ENCODE measurements at places on chromosomes 3 and 15. TPM values are rescaled to one million over a fixed set of nuclear protein-coding genes. Genes with fewer than 3 reads are reported as not detected.

Gene FANCI
- 59.4 TPM for total RNA-seq

GRCh38 chr15:63492541-63493077 is 11.8 kb upstream of the USP3 start:
- DNase-seq: no peak

Gene SLC28A1
- not detected for total RNA-seq

Gene FGF7
- total RNA-seq: 377 TPM

Gene GHSR
- not detected for total RNA-seq

Gene GOLGA8O
- total RNA-seq: 1.1 TPM

Gene MYRIP
- total RNA-seq: under 0.01 TPM

Gene PPP2R3A
- 23.9 TPM for total RNA-seq

DNA sequence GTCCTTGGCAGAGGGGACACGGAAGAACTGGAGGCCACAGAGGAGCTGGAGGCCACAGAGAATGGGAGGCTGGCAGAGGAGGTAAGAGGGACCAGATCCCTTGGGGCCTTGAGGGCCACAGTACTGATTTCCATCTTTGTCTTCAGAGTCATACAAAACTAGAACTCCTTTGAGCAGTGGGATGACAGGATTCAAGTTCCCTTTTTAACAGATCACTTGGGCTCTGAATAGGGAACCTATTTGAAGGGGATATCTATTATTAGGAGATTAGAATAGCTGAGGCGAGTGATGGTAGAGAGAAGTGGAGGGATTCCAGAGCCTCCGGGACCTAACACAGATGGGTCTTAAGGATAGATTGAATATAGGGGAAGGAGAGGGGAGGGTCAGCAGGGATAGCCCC is 55.7 kb downstream of the OXNAD1 start:
- no peak for DNase-seq

- no peak for DNase-seq
Observed at GRCh38 chr3:7075901-7076300, 215.0 kb downstream of the GRM7 start.

DNA sequence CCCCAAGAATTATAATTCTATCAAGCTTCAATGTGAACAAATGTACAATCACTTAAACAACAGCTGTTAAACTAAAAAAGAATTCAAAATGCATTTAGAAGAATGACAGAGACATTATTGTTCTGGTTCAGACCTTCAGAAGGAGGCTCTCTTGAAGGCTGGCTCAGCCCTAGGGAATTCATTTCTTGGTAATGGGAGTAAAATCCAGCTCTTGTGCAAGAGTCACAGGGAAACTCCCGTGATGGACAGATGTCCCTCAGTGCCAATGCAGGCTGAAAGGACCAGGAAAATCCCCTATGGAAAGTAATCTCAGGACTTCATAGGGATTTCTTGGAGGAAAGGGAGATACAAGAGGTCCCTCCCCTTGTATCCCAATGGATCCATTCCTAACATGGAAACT is 149.9 kb upstream of the STT3B start:
- no peak for DNase-seq

Gene KBTBD12
- not detected for total RNA-seq

DNA sequence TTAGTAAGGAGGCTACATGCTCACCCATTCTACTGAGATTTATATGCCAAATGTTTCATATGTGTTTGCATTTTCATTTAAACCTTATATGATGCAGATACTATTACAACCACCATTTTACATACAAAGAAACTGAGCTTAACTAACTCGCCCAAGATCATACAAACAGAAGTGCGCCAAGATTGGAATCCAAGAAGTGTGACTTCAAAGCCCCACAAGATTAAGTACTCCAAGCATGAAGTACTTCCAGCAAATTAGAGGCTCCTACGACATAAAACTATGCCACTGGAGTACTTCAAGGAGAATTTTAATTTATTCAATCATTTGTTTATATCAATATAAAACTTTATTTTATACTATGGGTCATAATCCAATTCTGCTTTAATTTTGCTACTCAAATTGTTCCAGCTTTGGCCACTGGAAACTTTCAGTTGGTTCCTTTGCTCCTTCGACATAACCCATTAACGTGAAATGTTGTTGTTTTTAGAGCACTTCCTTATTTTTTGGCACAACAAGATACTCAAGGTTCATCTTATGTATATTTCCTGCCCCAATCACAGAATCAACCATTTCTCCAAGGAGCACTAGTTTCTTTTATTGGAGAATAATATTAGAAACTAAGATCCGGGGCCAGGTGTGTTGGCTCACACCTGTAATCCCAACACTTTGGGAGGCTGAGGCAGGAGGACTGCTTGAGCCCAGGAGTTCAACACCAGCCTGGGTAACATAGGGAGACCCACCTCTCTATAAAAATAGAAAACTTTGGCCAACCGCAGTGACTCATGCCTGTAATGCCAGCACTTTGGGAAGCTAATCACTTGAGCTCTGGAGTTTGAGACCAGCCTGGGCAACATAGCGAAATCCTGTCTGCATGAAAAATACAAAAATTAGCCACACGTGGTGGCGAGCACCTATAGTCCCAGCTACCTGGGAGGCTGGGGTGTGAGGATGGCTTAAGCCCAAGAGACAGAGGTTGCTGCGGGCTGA is 10.4 kb downstream of the INO80 start:
- DNase-seq: no peak

GRCh38 chr3:19931180-19931692 is 2.8 kb downstream of the EFHB start:
- no peak for DNase-seq

DNA sequence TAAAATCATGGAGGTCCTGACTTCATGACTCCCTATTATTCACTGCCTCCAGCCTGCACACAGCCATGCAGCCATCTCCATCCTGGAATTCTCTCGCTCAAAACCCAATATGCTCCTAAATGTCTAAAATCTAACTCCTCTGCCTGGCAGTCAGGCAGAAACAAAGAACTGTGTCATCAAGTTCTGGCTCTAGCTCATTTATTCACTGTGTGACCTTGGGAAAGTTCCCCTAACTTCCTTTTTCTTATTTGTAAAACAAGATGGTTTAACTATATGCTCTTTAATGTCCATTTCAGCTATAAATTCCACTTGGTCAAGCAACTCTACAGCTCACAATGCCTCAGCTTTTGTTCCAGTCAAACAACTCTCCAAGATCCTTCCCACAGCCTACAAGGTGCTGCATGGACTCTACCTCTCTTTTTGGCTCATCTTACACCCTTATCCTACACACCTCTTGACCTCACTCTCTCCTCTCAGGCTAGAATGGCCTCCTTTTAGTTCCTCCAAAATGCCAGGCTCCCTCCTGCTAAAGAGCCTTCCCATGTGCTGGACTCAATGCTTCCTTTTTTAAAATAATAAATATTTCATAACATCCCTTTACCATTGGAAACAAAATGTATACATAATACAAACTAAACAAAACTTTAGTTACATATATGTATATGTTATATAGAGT is 16.4 kb downstream of the PIK3CB start:
- no peak for DNase-seq

DNA sequence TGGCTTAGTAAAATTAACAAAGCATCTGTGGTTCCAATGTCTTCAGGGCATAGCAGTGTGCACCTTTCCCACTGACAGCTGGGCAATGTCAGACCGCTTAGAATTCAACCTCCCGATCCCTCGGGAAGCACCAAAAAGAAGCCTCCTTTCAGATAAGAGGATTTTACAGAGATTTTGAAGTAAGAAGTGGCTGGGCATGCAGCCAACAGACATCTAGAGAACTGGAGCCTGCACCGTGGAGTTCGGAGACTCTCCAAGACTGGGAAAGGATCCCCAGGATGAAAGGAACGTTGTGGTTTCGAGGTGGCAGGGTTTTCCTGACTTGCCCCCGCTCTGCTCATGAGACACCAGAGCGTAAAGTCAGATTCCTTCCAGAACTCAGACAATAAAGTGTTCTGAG is 5.3 kb downstream of the FAM174B start:
- DNase-seq: no peak

DNA sequence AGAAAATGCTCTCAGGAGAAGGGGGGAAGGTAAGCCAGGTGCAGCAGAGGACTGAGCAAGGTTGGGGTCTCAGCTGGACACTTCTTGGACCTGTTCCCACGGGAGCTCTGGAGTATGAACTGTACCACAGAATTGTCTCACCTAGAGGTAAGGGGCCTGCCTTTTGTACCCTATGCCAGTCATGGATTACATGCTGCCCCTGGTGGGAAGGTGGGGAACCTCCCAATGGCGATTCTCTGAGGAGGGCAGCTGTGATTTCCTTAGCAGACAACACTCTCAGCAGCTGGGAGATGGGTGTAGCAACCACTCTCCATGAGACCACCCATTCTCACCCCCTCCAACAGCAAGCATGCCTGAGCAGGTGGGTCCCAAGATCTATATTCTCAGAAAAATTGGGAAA is 329.4 kb upstream of the CTNNB1 start:
- no peak for DNase-seq

Gene ULK4
- 23.9 TPM for total RNA-seq

DNA sequence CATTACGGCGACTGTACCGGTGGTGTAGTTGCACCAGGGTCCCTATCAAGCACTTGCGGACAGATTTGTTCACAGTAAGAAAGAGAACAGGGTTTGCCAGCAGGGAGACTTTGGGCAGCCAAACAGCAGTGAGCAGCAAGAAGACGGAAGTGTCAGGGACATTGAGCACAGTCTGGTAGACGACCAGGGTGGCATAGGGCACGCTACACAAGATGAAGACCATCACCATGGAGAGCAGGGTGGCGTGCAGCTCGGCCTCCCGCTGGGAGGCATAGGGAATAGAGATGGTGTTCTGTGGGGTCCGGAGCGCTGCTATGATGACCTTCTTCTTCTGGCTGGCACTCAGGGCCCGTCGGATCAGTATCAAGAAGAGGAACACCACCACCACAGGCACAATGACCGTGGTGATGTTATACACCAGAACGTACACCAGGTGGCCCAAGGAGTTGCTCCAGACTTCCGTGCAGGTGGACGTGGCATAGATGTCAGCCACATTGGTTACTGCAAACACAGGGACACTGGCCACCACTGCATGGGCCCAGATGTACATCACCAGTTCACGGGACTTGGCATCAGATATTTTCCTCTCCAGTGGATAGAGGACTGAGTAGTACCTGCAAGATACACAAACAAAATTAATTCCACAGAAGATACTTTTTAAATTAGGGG is 19.1 kb upstream of the FSIP1 start:
- no peak for DNase-seq

Gene SEMA5B
- not detected for total RNA-seq

DNA sequence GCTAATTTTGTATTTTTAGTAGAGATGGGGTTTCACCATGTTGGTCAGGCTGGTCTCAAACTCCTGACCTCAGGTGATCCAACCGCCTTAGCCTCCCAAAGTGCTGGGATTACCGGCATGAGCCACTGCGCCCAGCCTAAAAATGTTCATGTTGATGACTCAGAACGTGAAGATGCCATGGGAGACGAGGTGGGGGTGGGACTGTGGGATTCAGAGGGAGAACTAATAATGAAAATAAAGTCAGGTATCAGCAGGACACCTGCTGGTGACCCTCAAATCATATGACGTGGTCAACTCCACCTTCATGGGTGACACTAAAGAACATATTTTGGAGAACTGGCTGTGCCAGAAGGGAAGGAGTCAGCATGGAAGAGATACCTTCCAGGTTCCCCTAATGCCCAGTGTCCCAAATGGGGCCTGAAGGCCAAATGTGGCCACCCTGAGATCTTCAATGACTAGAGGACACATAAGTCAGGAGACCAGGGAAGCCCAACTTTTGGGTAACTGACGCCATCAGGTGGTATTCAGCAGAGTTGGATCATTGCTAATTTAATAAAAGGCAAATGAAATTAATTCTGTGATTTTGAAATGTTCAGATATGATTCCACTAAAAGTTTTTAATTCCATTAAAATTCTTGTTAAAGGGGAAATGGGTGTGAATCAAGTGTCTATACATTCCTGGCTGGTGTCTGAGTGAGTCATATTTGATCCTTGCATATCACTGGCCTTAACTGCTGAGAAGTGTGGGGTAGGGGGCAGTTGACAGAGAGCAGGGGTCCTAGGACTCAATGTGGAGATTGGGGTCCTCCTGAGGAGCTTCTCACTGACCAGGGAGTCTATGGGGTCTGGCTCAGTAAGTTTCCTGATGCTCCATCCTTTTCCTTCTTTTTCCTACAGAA is 88.6 kb upstream of the GSK3B start:
- peak; percentile 75 for DNase-seq

DNA sequence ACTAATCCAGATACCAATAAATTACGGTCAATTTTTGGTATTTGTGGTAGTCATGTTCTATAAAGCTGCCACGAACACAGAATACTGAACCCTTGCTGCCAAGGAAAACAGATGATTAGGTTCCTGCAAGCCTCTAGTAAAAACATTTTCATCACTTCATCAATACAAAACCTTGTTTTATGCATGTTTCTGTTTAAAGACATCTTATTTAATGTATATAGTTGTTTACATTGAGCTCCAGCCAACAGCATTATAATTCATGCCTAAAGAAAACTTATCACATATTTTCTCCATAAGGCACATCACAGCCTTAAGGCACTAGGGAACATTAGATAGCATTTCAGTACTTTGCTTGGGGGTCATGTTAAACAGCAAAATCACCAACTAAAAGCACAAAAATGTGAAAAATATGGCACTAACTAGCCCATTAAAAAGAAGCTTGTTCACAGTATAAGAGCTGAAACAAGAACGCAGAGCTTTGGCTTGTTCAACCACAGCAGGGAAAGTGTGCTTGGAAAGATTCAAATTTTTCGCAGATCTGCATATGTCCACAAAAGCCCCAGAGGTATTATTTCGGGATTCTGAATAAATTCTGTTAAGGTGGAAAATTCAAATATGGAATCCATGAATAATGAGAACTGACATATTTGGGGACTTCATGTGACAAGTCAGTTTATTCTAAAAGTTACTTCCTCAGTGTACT is 27.7 kb downstream of the POLQ start:
- DNase-seq: no peak

DNA sequence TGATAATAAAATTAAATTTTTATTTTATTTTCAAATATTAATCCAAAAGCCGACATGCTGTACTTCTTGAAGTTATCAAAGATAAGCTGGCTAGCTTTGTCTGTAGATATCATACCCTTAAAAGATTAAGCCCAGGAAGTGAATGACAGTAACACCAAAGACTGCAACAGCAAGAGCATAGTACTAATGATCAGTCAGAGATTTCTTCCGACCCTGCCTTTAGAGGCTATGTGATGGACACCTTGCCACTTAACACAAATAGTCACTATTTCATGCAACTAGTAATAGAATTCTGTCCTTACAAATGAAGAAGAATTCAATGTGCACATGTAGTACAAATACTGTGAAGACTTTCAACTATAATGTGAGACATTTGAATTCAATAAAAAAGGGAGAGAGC is 9.3 kb upstream of the MBNL1 start:
- no peak for DNase-seq

Gene PLSCR5
- not detected for total RNA-seq

Gene HIGD2B
- total RNA-seq: not detected

Gene CHDH
- total RNA-seq: 0.88 TPM

Gene IRAK2
- 4.0 TPM for total RNA-seq

- no peak for DNase-seq
Observed at GRCh38 chr15:95501865-95502264, 828.6 kb upstream of the NR2F2 start.

GRCh38 chr3:182979103-182979673 is 1.1 kb downstream of the DCUN1D1 start:
- no peak for DNase-seq

GRCh38 chr15:88238618-88239430 is 17.7 kb downstream of the NTRK3 start:
- peak; percentile 88 for DNase-seq

GRCh38 chr15:101390462-101390861 is 95.4 kb upstream of the SNRPA1 start:
- DNase-seq: no peak

- peak; percentile 73 for DNase-seq
Observed at GRCh38 chr15:89368566-89369223, 34.1 kb upstream of the POLG start.

Data from osteoblast (primary cell).